ENCODE measurements at places on chromosomes 7 and 10.

DNA sequence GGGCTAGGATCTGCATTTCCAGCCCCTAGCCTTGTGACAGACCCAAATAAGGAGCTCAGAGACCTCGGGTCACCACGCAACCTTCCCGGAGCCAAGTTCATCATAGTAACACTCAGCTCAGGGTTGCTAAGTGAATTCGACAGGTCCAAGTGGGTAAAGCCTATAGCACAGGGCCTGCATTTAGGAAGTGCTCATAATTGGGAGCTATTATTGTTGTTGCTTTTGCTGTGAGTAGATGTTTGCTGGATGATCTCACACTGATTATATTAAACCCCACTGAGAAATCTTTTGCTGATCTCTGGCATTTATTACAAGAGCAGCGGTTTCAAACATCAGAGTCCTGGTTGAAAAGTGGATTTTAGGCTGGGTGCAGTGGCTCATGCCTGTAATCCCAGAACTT, 20.3 kb upstream of the SAR1A start:
- no peak for DNase-seq

DNA sequence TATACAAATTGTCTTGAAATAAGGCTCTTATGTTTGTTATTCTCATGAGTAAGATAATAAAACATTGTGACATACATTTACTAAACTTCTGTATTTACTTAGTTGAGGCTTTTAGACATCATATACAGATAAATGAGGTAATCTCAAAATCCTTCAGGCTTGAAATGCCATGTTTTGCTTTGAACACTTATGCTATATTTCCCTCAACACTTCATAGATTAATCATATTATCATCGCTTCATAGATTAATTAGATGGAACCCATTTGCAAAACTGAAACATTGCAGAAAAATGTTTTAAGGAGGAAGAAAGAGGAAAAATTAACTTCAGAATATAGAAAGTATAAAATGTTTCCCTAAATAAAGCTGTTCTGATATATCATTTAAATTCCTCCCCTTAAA, 165.0 kb upstream of the CNTNAP2 start:
- DNase-seq = no peak

GRCh38 chr7:143074141-143074540, 22.0 kb downstream of the OR6V1 start:
- no peak for DNase-seq

DNA sequence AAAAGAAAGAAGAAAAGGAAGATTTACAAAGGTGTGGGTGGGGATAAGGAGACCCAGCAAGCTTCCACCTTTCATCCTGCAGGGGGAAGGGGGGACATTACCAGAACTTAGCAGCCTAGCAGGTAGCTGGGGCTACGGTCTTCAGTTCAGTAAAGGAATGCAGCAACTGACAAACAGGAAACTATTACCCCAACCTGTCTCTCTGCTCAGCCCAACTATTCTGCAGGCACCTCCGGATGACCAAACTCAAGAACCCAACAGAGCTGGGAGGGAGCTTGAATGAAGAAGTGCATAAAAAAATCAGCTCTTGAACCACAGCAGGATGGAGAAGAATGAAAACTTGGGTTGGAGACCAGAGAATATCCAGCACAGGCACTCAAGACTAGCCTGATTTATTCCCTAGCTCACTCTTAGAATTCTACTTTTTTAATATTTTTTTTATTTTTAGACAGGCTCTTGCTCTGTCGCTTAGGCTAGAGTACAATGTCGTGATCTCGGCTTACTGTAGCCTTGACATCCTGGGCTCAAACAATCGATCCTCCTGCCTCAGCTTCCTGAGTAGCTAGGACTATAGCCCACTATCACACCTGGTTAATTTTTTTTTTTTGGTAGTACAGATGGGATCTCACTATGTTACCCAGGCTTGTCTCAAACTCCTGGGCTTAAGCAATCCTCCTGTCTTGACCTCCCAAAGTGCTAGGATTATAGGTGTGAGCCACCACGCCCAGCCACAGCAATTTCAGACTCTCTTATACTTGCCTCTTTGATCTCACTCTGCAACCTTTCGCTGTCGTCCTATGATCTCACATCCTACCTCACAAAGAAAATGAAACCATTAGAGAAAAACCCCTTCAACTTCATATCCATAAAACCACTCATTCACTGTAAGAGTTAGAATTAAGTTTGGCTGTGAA, 18.5 kb upstream of the C10orf67 start:
- peak; percentile 71 for DNase-seq

DNA sequence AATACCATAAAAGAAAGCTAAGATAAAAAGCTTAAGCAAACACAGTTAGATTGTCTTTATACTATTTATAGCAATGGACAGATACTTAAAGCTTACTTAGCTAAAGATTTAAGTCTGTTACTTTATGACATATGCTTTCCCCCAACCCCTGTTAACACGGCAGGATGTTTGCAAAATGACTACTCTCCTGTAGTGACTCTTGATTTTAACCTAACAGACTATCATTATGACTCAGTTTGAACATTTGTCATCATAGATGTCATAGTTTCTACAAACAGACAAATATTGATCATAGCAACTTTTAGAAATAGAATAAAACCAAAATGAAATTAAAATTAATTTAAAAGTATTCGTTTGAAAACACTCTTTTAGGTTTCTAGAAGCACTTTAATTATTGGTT, 7.8 kb upstream of the COMMD3 start:
- no peak for DNase-seq

- DNase-seq = no peak
Measured at GRCh38 chr10:120400601-120401000, 56.4 kb upstream of the PLPP4 start.

GRCh38 chr10:7915923-7916536, 97.7 kb downstream of the TAF3 start:
- no peak for DNase-seq

DNA sequence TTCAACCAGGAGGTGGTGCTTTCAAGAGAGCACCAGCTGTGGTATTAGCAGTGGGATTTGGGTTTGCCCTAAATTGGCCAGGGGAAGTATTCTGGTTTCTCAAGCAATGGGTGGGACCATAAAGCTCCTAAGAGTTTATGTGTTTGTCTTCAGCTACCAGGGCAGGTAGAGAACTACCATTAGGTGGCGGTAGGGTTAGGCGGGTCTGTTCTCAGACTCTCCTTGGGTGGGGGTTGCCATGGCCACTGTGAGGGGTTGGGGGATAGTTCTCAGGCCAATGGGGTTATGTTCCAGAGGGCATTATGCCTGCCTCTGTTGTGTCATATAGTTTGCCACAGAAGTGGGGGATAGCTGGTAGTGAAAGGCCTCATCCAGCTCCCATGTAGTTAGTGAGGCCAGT, 47.7 kb upstream of the BICC1 start:
- no peak for DNase-seq

GRCh38 chr7:150631866-150632864, at the start of gene GIMAP6:
TSS of gene GIMAP6 (minus strand) at chr7:150632385. CDS start at chr7:150630142, 2,243 bp downstream.
- peak; percentile 36 for DNase-seq

- DNase-seq = no peak
Measured at GRCh38 chr10:3935933-3936359, 150.9 kb upstream of the KLF6 start.

DNA sequence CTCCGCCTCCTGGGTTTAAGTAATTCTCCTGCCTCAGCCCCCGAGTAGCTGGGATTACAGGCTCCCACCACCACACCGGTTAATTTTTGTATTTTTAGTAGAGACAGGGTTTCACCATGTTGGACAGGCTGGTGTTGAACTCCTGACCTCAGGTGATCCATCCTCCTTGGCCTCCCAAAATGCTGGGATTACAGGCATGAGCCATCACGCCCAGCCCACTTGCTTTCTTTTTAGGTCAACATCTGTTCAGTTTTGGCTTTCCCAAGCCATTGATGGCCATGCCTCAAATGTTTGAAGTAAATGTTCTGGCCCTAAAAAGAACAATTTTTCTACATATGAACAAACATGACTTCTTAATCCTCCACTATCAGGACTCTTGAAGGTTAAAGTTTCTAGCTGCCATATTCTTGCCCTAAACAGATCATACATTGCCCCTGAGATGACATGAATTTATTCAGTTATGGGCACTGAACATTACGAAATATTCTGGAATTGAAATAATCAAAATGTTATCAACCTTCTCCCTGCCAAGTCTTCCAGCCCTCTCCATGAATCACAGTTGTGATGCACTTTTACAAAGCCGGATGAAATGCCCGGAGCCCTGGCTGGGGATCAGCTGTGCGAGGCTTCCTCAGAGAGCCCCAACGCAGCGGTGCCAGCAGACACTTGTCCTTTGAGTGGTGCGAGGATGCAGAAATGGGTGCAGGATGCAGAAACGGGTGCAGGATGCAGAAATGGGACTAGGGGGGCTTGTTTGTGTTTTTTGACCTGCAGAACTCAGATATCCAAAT, 2.9 kb downstream of the MRLN start:
- DNase-seq = no peak

DNA sequence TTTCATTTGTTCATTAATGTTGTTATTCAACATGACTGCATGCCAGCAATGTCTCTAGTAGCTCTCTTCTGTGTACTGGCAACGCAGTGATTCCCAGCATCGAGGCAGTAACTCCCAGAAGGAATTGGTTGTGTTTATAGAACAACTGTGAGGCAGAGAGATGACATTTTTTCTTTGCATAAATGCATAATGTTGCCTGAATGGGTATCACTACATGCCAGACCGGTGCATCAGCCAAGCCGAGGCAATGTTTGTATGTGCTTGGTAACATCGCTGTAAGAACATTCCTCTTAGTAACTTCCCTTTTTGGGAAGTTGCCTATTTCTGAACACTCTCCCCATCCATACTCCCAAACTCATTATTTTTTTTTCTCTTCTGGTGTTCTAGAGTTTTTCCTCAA, 182.9 kb downstream of the HTR7 start:
- no peak for DNase-seq

DNA sequence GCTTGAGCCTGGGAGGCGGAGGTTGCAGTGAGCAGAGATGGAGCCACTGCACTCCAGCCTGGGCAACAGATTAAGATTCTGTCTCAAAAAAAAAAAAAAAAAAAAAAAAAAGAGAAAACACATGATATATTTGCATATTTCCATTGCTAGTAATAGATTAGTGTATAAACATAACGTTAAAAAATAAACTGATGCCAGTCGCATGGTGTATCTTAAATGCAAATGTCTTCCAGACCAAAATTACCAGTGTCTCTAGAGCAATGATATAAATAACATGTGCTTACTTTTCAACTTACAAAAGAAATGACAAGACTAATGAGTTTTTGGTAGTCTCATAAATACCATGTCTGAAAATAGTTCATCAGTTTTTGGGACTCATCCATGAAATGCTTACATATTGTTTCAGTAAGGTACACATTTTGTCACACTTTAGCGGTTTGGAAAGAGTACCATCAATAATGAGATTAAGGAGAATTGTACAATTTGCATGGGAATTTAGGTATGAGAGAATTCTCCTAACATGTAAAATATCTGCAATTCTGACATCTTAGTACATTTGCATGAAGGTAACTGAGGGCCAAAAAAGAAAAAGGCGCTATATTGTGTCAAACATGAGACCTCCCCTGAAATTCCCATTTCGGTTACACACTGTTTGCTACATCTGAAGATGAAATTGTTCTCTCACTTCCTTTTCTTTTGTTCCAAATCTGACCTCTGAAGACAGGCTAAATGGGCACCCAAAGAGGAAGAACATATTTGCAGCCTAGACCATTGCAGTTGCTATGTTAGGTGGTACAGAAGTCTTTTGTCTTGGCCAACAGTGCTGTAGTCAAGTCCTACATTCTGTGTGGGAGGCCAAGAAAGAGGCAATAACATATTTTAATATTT, 51.5 kb upstream of the PIP4K2A start:
- DNase-seq = no peak

DNA sequence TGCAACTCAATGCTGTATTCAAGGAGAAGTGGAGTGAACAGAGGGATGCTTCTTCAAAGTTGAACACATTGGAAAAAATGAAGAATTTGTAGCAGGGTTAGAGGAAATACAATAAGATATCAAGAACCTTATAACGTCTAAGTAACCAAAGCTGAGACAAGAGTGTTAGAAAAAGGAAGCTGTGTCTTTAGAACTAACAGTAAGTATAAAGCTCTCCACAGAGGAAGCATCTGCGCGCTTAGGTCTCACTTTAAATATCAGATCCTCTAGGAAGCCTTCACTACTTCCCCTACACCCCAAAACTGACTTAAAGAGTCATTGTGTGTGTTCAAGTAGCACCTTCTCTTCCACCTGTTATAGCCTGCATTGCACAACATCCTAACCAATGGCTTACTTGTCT, 43.0 kb downstream of the CH25H start:
- no peak for DNase-seq

DNA sequence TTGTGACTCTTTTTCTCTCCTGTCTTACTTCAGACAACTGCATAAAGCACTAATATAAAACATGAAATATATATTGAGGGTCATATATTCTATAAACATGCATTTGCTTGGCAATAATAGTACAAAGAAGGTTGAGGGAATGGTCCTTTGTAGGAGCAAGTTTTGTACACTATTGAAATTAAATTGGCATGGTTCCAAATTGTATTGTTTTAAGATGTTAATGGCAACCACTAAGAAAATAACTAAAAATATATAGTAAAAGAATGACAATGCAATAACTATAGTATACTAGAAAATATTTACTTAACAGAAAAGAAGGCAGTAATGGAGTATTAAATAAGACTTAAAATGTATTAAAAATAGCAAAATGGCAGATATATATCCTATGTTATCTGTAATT, 33.7 kb upstream of the KAT6B start:
- no peak for DNase-seq

- no peak for DNase-seq
Measured at GRCh38 chr7:91330866-91331265, 66.6 kb downstream of the FZD1 start.

- DNase-seq = no peak
Measured at GRCh38 chr7:98418636-98419315, 17.9 kb upstream of the BAIAP2L1 start.

DNA sequence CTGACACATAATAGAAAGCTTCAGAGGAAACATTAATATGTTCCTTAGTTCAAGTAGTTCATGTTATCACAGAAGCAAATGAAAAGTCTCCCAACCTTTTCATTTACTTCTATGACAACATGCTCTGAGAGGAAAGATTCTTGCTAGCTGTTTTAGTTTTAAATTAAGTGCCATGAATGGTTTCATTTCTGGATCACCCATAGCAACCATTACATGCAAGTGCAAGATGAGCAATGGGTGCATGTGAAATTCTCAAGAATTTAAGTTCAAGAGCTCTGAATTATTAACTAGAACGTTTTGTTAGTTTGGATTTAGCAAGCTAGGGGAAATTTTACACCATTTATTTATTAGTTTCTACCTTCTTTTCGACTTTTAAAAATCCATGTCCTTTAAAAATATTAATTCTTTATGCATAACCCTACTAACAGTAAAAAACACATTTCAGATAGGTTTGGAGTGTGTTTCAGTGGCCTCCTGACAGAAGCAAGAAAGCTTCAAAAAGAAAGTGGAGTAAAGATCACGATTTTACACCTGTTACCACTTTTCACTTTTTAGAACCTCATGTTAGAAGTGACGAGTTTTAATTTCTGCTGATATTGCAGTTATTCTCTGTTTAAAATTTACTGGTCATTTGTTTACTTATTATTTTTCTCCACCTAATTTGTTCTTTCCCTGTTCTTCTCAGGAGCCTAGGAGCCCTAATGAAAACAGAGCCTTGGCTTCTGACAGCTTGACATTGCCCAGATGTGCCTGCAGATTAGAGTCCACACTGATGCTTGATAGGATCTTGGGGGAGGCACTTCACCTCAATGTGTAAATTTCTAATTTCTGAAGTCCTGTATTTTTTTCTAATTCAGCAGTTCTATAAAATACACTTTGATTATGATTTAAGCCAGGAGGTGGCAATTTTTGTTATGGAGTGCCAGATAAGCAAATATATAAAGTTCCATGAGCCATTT, 995.3 kb upstream of the PHF14 start:
- no peak for DNase-seq

- DNase-seq = no peak
Measured at GRCh38 chr7:156475666-156476065, 164.9 kb upstream of the RNF32 start.

- no peak for DNase-seq
Measured at GRCh38 chr7:44415047-44415446, 75.4 kb downstream of the NUDCD3 start.
